Common myeloid progenitor, CD34-positive (primary cell): ENCODE measurements at places on chromosomes 13 and 19.

GRCh38 chr13:31761951-31762350 is 22.6 kb downstream of the RXFP2 start:
- DNase-seq: no peak

GRCh38 chr13:75907044-75907443 is 270.9 kb downstream of the LMO7 start:
- DNase-seq: no peak

DNA sequence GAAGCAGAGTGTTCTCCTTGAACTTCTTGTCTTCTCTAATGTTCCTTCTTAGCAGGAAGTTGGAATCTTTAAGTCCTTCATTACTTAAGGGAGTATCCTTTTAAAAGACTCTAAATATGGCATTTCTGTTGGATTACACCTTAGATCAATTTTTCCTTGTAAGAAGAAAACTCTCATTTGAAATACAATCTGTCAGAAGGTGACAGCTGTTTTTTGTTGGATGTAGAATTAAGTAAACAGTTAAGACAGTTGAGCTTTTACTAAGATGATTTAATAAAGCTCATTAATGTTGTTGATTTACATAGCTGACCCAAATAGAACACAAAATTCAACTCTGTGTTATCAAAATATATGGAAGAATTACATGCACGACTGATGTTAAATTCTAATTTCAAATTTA is 16.7 kb upstream of the MBNL2 start:
- no peak for DNase-seq

DNA sequence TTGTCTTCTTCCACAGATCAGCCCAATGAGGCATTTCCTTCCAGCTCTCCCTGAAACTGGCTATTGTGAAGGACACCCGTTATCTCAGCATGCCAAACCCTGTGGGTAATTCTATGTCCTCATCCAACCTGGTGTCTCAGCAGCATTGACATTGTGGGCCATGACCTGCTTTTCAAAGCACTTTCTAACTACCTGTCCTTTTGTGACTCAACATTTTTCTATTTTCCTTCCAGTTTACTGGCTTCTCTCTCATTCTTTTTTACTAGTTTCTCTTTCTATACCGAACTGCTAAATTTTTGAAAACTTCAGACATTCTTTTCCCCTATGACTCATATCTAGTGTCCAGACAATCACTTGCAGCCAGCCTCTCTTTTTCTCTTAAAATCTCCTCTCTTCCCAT is 136.4 kb upstream of the HTR2A start:
- DNase-seq: no peak

DNA sequence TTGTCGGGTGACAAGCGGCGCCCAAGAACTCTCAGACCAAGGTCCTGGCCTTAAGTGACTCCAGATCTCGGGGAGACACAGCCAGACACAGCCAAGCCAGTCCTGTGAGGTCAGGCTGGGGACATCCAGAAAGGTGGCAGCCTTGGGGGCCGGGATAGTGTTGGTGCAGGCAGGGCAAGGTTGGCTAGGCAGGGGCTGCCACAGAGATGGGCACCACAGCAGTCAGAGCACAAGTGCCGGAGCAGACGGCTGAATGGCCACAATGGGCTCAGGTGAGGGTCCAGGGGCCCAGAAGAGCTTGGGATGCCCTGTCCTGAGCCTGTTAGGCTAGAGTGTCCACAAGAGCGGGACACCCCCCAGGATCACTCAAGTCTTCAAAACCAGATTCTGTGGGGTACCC is 32.2 kb downstream of the MAU2 start:
- no peak for DNase-seq

DNA sequence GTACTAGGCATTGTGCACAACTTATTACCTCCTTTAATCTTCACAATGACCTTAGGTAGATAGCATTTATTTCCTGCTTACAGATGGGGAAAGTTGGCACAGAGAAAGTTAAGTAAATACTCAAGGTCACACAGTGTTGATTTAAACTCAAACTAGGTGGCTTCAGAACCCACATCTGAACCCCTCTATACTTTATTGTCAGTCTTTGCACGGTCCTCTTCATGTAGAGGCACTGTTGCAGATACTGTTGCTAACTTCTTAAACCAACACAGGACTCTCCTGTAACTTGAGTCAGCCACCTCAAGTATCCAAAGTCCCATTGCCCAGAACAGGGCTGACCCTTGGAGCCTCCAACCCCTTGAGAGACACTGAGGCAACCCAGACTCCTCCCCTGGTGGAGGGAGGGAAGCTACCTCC is 48.8 kb downstream of the FRY start:
- no peak for DNase-seq

DNA sequence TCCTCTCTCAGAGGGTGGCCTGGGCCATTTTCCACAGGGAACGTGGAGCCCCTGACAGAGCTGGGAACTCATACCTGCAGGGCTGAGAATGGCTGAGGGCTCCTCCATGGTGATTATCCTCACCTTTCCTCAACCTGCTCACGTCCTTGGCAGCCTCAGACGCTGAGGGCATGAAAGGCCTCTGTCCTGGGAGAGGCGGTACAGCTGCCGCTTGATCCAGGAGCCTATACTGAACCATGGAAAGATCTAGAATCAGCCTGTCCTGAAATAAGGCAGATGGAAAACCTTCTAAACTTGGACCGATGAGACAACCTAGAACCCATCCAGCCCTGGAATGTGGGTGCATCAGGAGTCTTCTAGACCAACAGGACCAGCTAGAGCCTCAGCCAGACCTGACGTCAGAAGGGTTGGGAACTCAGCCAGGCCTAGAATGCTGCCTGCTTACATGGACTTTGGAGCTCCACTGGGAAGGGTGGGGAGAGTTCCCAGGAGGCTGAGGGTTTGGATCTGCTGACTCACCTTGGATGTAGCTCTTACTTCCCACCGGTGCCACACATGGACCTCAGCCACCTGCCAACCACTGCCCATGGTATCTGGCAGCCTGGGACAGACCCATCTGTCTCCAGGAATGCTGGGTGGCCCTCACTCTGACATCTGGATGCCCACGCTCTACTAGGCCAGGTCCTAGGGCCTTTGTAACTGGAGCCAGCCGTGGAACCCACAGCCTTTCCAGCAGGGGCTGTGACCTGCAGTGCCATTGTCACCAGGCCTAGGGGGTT is 7.5 kb downstream of the KCTD15 start:
- no peak for DNase-seq

GRCh38 chr13:50116430-50116973 is 101.3 kb downstream of the KCNRG start:
- DNase-seq: no peak

GRCh38 chr19:45591638-45592005 is 7.0 kb upstream of the OPA3 start:
- no peak for DNase-seq

- DNase-seq: no peak
These were observed 369.7 kb upstream of the TSHZ3 start for GRCh38 chr19:31718898-31719297.

- no peak for DNase-seq
These were observed 8.5 kb downstream of the SPATA13 start for GRCh38 chr13:24168979-24169378.

DNA sequence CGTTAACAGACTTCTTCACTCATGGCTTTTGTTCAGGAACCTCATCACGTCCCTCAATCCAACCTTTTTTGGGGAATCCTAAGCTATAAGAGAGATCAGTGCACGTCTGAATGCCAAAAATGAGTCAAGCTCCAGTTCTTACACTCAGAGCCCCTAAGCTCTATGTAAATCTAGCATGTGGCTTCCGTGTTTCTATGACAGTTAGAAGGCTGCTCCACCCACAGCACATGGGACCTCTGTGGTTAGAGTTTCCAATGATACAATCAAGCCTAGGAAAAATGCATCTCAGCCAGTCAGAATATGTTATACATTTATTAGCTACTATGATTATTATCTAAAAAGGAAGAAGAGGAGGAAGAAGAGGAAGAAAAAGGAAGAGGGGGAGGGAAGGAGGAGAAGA is 135.9 kb downstream of the ENOX1 start:
- DNase-seq: no peak

DNA sequence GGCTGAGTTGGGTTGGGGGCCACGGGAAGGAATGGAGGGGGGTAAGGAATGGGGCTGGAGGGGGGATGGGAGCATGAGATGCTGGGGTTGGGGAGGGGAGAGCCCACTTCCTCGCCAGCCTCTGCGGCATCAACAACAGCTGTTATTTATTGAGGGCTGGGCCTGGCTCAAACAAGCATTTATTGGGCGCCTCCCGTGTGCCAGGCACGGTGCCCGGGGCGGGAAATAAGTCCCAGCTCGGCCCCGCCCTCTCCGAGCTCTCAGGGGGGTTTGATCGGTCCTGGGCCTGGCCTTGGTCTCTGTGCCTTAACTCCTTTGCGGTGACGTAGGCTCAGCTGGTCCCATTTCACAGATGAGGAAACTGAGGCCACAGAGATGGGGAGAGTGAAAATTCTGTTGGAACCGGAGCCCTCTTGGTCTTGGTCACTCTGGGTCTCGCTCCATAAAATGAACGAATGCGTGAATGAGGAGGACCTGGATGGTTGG is 919 bp upstream of the ADAMTS10 start:
- peak; percentile 50 for DNase-seq

DNA sequence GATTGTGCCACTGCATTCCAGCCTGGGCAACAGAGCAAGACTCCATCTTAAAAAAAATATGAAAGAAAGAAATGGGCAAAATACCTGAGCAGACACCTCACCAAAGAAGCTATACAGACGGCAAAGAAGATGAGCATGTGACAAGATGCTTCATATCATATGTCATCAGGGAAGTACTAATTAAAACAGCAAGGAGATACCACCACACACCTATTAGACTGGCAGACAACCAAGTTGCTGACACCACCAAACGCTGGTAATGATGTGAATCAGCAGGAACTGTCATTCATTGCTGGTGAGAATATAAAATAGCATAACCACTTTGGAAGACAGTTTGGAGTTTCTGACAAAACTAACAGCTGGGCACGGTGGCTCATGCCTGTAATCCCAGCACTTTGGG is 11.5 kb upstream of the TFDP1 start:
- DNase-seq: no peak

DNA sequence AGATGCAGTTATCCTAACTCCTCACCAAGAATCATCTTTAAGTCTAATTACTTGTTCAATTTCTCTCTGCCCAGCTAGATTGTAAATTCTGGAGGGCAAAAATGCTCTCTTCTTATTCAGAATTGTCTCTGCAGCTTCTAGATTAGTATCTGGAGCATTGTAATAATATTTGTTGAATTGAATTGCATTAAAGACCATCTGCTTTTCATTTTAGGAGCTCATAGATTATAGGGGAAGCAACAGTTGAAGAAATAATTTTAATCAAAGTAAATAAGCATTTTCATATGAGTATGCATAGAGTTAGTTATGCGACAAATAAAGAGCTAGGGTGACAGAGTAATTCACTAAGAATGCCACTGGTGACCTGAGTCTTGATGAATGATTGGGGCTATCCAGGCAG is 222.8 kb downstream of the SPRY2 start:
- no peak for DNase-seq

DNA sequence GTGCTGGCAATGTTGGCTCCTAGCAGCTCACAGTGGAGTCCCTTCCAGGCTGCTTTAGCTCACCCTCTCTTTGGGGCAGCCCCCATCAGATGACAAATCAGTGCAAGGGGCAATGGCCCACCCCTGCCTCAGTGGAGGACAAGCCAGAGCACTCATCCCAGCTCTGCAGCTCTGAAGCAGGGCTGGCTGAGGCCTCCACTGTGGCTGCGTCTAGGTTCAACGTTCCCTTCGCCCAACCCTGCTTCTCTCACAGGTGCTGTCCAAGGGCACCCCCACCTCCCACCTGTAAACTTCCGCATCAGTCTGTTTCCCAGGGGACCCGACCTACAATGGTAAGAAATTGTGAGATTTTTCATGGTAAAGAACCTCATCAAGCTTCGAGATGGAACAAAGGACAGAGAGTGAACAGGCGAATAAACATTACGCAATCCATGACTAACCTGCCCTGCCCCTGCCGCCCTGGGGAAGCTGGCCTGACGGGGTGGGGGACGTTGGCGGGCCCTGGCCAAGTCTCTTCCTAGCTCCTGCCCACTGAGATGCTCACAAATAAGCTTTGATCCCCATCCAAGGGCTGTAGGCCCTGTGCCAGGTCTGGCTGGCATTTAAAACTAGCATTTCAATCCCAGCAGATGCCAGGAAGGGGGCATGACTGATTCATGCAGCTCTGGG is 40.5 kb downstream of the DZIP1 start:
- DNase-seq: no peak

DNA sequence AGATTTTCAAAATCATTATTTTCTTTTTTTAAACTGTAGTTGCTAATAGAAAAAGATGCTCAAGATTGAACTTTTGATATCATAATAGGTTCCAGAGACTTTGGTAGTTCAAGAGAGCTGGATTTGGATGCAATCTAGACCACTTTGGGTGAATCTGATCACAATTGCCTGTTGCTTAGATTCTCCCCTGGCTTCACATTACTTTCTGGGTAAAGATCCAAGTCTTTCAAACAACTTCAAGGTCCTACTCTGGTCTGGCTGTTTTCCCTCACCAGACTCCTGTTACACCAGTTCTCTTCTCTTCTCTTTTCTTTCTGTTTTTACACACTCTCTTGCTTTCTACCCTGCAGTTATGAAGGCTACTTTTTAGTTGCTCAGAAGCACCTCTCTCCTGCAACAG is 7.4 kb upstream of the SPRY2 start:
- DNase-seq: no peak

DNA sequence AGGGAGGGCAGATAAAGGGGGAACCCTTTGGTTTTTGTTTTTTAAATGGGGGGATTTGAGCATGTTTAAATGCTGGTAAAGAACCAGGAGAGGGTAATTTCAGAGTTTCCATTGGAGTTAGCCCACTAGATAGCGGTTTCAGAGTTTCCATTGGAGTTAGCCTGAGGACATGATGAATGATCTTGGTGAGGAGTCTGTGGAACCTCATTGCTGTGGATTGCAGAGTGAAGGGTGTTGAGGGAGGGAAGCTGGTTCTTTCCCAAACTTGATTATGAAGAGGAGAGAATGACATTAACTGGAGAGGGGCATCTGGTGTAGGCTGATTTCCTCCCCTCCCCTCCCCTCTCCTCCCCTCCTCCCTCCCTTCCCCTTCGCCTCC is 5.0 kb downstream of the WASF3 start:
- no peak for DNase-seq

DNA sequence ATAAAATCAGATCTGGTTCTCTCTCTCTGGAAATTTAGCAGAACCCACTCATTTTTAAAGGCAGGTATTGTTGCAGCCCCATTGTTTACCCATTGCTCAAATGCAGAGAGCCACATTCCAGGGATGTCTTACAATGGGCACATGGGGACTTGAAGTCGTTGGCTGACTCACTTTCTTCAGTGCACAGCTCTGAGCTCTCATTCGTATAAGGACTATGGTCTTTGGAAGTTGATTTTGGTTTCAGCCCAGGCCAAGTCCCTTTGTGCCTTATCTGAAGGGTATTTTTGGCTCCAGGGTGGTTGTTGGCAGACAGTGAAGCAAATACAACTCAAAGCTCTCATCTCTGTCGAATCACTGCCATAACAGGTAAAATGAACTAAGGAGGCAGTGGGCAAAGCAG is 47.3 kb upstream of the CLDN10 start:
- no peak for DNase-seq
